Fibroblast of pulmonary artery (primary cell): ENCODE measurements at places on chromosomes 11 and 22.

DNA sequence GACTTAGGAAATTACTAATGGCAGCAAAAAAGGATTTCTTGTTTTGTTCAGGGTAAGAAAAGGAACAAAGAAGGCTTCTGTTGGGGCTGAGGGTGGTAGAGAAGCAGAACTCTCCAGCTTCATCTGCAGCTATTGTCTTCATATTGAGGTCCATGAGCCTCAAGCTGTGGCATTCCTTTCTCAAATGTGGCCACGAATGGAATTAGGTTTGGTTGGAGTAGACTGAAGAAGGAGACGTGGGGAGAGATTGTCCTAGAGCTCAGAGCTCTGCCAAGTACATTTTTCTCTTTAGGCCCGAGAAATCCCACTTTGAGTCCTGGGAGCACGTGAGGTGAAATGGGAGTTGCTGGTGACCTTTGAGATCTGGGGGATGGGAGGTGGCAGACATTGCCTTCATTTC lies 25.8 kb upstream of the MYOD1 start:
- DNase-seq = no peak

GRCh38 chr11:79209540-79210266 lies 231.1 kb downstream of the TENM4 start:
- no peak for DNase-seq

DNA sequence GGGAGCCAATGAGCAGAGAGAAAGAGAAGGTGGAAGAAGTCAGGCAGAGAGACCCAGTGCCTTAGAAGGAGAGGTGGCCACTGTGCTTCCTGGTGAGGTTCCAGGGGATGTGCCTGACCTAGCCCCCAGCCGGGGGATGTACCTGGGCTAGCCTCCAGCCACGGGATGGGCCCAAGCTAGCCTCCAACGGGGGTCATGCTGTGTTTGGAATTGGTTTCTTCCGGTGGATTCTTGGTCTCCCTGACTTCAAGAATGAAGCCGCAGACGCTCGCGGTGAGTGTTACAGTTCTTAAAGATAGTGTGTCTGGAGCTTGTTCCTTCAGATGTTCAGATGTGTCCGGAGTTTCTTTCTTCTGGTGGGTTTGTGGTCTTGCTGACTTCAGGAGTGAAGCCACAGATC lies 6.9 kb upstream of the SMIM38 start:
- no peak for DNase-seq

- no peak for DNase-seq
Measured at GRCh38 chr22:31278626-31279326, 13.5 kb downstream of the PIK3IP1 start.

DNA sequence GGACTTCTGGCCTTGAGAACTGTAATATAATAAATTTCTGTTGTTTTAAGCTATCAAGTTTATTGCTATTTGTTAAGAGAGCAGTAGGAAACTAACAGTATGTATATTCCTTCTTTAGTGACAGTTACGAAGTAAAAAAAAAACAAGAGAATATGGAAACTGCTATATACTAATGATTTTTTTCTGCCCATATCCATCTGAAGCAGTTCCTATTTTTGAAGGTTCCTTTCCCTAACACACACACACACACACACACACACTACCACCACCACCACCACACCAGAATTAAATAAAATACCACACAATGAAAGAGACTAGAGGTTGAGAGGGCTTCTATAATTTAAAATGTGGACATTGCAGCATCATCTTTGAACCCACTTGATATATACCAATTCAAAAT lies 44.4 kb upstream of the CARD18 start:
- no peak for DNase-seq

- DNase-seq = no peak
Measured at GRCh38 chr11:100832829-100833228, 145.7 kb downstream of the ARHGAP42 start.
